Stimulated activated CD8-positive, alpha-beta memory T cell treated with anti-CD3 and anti-CD28 coated beads, Interleukin-15, amount 100 ng/mL, for 4 hours (primary cell): ENCODE measurements at places on chromosomes 6 and 20.

DNA sequence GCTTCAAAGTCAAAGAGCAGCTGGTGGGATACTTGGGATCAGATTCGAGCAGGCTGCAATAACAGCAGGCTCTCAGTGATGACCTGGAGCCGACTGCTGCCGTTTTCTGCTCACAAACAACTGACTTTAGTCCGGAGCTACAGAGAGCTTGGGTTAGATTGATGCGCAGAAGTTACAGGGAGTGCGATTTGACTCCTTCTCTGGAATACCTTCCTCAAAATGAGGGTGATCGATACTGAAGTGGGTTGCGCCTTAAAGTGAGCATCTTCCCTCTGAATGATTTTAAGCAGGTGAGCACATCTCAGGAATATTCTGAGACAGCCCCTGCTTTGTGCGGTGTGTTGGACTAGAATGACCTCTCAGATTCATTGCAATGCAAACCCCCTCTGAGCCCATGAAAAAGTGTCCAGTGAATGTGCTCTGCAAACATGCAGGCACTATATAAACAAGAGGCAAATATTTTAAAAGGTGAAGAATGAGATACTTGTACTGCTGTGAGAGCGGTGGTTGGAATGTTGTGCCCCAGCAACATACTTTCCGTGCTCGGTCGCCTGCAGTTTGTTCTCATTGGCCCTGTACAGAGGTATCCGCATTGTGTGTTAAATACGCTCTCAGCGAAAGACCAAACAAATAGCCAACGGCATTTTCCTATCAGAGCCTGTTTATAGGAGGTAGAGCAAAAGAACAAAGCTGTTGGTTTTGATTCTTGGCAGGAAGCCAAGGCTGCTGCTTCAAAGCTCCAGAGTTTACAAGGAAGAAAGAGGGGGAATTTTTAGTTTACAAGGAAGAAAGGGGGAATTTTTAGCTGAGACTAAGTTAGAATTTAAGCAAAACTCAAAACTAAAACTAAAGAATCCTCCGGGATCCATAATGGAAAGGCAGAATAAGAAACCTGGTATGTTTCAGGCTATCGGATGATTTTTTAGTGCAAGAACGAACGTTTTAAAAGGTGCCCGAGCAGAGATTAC, 67.7 kb downstream of the PHACTR2 start:
- DNase-seq = no peak

DNA sequence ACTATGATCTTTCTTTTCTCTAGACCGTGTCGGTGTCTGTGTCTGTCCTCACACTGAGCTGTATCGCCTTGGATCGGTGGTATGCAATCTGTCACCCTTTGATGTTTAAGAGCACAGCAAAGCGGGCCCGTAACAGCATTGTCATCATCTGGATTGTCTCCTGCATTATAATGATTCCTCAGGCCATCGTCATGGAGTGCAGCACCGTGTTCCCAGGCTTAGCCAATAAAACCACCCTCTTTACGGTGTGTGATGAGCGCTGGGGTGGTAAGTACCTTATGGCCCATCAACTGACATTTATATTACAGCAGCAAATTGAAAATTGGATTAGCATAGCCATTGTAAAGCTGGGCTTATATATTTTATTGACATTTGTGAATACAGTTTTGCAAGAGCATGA, 72.2 kb upstream of the GFRAL start:
- no peak for DNase-seq

DNA sequence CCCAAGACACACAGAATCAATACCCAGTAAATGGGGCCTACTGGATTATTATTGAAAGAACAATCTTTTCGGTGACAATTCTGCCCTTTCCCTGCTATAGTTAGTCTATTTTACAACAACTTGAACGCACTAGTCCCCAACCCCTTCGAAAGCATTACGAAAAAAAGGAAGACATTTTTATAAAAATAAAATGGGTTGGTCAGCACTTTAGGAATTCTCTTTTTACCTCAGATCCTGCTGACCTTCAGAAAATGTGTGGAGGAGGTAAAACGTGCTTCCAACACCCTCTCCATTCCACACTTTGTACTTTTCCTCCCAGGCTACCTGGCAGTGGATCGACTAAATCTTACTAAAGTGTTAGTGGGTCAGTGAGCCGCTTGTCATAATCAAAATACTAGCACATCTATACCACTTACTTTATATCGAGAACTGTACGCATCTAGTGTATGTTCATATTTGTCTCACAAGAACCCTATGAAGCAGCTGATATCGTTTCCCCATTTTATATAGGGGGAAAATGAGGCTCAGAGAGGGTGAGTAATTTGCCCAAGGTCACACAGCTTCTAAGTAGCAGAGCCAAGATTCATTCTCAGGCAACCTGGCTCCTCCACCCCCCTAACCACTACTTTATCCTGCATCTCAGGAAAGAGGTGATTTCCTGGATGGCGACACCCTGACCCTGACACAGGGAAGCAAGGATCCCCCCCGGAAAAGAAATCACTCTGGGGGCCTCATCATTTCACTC, 10.6 kb downstream of the NFATC2 start:
- DNase-seq = no peak

DNA sequence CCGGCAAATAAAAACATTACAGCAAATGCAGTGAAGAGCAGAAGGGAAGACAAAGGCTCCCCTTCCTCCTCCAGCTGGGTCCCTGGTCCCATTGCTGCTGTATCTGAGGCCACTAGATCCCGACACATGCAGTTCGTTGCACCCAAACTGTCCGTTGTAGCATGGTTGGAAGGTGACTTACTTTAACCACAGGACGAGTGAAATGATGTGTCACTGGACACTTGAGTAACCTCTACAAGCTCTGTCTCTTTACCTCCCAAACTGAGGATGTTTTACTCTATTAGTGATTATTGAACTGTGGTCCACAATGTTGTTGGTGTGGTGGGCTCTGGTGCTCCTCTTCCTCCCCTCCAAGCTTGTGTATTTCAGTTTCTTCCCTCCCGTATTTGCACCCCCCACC, 46.2 kb upstream of the ARMH2 start:
- no peak for DNase-seq

DNA sequence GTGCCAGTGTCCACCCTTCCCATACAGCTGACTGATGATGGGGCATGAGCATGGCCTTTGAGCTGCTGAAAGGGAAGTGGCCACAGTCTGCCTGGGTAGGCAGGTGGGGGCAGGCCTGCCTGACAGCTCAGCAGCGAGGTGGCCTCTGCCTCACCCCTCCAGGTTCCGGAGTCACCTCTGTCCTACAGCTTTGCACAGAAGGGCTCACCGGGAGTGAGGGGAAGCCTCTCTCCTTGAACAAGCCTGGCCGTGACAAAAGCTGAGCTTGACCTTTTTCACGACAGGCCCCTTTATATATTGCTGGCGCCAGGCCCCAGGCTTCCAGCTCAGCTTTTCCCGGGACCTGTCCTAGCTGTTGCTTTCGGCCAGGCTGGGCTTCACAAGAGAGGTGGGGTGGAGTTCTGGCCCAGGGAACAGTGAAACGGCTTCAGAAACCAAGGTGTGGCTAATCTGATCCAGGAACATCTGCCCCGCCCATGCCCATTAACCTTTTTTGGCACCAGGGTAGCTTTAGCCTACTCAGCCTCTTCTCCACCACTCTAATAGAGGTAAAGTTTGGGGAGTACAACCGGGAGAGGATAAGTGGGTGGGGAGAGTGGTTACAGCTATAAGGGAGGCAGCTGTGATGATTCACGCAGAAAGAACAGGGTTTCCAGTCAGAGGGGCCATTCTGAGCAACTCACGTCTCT, 42.9 kb downstream of the C6orf132 start:
- DNase-seq = no peak

GRCh38 chr6:168194732-168195567, 115.9 kb upstream of the FRMD1 start:
- no peak for DNase-seq

GRCh38 chr6:148175550-148176188, 167.0 kb upstream of the SASH1 start:
- DNase-seq = no peak

DNA sequence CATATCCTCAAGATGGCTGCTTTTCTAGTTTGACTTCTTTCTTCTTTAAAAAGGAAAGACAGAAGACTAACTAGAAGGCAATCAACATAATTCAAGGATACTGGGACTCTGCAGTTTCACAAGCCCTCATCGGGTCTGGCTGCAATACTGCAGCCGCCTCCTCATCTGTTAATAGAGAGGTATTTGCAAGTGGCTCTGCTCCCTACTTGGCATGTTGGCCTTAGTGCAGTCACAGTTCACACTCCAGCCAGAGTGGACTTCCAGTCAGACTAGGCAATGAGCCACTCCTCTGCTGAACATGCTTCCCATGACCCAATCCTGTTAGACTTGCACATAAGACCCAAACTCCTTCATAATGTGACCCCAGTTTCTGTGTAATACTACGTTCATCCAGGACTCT, 141.9 kb upstream of the ENPP5 start:
- no peak for DNase-seq

DNA sequence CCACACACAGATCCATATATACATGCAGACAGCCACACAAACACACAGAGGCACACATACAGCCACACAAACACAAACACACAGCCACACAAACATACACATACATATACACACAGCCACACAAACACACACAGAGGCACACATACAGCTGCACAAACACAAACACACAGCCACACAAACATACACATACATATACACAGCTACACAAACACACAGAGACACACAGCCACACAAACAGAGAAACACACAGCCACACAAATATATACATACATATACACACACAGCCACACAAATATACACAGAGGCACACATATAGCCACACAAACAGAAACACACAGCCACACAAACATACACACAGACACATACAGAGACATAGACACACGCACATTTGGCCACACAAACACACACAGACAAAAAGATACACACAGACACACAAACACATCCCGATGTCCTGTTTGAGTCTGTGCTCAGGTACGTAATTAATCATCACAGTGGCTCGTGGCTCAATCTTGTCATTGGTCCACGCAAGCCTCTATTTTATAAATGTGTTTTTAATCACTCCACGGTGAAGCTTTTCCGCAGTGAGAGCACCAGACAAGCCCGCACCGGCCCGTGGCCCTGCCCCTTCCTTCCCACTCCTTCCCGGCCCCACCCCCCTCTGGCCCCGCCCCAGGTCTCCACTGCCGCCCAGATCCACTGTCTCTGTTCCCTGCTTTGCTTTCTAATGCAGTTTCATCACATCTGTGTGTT, 135.3 kb downstream of the CDH4 start:
- DNase-seq = no peak

GRCh38 chr6:49468042-49468441, 4.9 kb downstream of the CENPQ start:
- no peak for DNase-seq

DNA sequence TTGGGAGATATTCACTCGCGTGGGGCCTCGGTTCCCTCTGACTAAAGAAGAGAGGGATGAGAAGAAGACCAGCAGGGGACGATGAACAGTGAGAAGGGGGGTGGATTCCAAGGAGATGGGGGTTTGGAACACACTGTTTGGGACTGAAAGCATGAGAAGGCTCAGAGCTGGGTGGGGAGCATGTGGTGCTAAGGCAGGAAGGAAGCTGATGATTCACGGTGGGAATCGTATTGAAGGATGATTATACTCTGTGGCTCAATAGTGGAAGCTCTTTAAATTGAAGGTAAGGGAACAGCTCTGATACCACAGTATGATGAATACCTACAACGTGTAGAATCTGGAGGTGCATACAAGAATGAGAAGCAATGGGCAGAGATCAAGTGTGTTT, 117.5 kb upstream of the KCNK16 start:
- no peak for DNase-seq

DNA sequence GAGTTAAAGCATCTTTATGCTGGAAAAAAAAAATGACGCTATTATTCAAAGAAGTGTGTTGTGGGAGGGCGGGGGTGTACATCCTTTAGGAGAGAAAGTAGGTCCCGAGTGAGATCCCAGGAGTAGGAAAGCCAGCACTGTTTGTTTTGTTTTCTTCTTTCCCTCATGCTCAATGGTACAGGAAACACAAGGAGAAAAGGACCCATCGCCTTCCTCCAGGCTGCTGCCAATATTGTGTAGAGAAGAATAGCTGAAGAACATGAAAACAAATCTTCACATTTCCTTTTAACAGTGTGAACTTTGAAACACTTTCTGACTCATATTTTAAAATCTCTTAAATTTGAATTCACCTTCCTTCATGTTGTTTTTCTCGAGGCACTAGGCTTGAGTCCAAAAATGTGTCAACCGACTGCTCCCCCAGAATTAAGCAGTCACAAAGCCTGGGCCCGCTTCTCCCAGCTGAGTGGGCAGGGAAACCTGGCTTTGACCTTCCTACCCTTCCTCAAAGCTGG, 22.3 kb downstream of the PPP1R16B start:
- DNase-seq = no peak

DNA sequence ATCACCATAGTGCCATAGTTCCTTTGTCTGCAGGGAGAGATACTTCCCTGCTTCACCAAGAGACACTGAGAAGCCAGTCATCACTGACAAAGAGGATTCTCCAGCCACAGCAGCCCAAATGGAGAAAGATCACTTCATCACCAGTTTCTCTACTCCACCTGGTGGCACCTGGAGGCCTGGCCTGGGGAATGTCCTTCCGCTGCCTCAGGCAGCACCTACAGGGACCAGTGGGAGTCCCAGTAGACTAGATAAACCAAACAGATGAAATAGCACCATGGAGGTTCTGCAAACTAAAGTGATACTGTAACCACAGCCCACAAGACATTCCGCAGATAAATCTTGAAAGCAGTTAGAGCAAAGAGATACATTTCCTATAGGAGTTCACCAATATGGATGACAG, 266.5 kb downstream of the C6orf118 start:
- DNase-seq = no peak

DNA sequence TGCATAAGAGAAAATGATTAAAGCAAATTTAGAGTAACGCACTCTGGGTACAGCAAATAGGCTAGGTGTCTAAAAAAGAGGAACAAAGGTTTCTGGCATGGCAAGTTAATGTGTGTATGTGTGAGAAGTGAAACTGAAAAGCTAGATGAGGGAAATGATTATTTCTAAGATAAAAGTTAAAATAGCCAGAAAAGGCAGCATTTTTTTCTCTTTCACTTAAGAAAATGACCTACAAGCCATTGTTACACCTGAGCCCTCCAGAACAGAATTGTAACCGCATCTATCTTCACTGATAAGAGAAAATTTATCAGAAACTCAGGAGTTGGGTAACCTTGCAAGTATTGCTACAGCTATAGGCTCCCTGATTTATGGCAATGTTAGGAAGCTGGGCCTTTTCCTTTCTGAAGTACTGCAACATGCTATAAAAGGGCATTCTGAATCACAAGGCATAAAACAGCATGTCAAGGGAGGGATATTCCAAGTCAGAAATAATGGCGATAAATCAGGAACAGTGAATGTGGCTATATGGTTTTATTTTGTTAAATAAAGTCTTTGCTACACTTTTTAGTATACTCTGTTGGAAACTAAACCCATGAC, 395.3 kb downstream of the TBC1D32 start:
- DNase-seq = no peak

GRCh38 chr20:43448748-43449535, 8.8 kb upstream of the SRSF6 start:
- no peak for DNase-seq

GRCh38 chr6:111808493-111808892, 64.8 kb downstream of the FYN start:
- no peak for DNase-seq

GRCh38 chr6:121835662-121836061, 400.2 kb downstream of the GJA1 start:
- DNase-seq = no peak

GRCh38 chr20:46725186-46726165, 16.0 kb downstream of the SLC2A10 start:
- DNase-seq = no peak
